NAMALWA (cell line): ENCODE measurements at places on chromosomes 16 and 17.

GRCh38 chr17:27670791-27671590 lies 40.0 kb downstream of the LGALS9 start:
- DNase-seq, result no peak

- DNase-seq, result no peak
These were observed 6.1 kb upstream of the WFIKKN2 start for GRCh38 chr17:50829332-50829731.

DNA sequence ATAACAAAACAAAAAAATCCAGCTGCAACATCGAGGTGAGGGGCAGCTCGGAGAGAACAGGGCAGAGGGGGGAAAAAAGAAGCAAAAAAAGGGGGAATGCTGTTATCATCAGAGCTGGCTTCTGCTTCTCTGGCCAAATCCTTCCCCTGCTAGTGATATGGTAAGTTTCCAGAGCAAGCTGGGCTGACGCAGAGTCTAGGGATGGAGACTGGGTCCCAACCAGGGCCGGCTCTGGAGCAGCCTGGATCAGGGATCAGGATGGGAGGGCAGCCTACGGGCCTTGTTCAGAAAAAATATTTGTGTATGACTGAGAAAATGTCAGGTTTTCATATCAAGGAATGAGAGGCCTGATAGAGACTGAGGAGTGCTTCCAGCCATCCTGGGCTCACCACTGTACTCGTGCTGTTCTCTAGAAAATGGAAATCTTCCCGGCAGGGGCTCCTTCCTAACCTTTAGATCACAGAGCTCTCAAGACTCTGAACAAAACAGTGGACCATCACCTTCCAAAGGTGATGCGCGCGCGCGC lies 726 bp upstream of the C1QTNF1 start:
- DNase-seq, result no peak

DNA sequence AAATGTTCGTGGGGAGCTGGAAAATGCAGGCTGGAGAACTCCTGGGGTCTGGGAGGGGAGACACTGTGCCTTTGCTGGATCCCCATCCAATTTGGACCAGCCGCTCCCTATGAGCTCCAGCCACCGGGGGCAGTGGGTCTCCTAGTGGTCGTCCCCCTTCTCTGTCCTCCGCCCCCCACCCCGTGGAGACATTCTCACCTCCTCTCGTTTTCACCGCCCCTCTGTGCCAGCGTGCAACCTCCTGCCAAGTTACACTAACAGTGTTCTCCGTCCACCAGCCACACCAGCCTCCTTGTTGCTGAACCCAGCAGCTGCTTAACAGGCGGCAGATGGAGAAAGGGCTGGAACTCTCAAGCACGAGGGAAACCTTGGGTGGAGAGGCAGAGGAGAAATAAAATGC lies 67.4 kb upstream of the SOX9 start:
- no peak for DNase-seq

- DNase-seq, result no peak
These were observed 12.8 kb upstream of the ADCY7 start for GRCh38 chr16:50253514-50253910.

DNA sequence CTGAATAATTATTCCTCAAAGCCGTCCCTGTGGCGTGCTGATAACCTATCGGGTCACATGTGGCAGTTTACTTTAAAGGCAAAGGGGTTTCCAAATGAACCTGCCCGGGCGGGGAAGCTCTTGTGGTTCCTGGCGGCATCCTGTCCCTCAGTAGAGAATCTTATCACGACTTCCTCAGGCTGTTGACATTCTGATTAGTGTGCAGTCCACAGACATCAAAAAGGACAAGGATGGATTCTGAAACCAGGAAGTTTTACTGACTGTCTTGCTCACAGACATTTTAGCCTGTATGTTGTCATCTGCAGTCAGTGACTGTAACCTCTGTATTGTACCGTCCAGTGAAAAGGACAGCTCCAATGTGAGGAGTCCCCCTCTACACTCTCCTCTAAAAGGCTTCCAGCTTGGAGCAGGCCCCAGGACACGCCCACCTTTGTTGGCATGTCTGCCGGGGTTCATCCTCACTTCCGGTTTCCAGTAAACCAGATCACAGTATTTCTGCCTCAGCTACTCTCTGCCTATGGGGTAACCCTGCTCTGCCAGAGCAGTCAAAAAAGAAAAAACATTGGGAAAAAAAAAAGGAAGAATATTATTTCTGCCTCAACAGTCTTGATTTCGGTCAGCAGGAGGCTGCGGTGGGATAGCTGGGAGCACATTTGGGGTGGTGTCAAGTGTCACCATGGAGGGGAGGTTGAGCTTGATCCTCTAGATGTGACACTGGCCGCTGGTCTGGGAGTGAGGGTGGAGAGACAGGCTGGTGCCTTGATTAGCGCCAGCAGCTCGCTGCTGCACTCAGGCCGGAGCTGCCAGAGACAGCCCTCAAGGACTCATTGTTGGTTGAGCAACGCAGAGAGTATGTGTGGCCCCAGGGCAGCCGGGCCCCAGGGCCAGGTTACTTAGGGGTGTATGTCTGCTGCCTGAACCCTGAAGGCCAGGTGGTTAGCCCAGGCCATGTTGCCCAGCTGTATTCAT lies 89.0 kb upstream of the DNAH17 start:
- no peak for DNase-seq

DNA sequence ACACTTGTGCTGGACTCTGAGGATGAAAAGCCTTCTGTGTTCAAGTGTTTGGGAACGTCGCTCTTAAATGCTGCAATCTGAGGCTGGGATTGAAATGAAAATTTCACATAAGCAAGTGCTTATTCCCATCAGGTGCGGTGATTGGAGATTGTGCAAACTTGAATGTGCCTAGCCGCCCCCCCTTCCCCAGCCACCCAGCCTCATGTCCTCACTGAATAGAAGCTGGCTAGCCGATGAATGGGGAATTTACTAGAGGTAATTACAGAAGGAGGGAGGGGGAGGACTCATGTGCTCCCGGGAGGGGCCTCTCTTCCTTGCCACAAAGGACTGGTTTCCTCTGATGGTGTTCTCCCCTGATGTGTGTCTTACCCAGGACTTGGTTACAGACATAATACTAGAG lies 544.8 kb upstream of the EEF2KMT start:
- DNase-seq, result no peak

GRCh38 chr17:62898239-62898864 lies 67.7 kb upstream of the TANC2 start:
- no peak for DNase-seq
